Small intestine (tissue), 16 donors: ENCODE measurements at places on chromosomes 1 and 21. TPM values are rescaled to one million over a fixed set of nuclear protein-coding genes. Genes with fewer than 3 reads are reported as not detected.

DNA sequence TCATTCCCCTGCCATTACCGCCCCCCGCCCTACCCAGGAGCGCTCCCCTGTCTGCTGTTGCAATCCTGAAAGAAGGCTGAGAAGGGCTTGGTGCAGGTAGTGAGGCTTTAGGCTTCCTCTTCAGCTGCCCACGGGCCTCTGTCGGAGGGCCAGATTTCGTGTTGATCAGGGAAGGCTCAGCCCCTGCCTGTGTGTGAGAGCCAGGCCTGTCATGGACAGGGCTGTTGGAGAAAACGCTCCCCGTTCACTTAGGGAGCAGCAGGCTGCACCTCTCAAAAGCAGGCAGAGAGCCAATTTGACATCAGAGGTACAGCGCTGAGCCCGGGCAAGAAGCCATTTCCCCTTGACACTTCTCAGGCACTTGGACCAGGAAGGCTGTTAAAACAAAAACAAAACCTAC lies 19.0 kb downstream of the TEX35 start:
- DNase-seq: no peak

GRCh38 chr1:207970329-207971233 lies 59.7 kb upstream of the CD34 start:
- DNase-seq: no peak

DNA sequence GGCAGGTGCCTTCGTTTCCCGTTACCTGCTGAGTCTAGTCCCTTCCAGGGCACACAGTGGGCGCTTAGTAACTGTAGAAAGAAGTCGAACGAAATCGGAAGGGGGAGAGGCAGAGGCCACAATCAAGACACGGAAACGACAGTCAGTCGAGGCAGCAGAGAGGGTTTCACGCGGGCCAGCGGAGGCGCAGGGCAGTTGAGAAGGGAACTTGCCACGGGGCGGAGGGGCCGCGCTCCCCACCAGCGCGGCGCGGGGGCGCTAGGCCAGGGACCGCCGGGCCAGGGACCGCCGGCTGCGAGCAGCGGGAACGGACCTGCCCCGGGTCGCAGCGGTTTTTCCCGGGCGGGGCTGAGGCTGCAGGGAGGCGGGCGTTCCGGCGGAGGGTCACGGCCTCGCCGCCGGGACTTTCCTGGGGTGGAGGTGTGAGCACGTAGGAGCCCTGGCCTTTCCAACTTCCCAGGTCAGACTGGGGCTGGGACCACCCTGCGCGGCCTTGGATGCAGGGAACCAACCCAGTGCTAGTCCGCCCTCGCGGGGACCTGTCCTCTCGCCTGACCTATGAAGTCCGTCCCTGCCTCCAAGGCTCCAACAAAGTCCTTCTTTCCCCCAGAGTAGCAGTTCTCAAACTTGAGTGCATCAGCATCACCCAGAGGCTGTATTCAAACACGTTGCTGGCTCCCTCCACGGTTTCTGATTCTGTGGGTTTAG lies 150.1 kb upstream of the FGGY start:
- DNase-seq: peak; percentile 26

The INKA2 gene
- polyA plus RNA-seq: 4.4 TPM

DNA sequence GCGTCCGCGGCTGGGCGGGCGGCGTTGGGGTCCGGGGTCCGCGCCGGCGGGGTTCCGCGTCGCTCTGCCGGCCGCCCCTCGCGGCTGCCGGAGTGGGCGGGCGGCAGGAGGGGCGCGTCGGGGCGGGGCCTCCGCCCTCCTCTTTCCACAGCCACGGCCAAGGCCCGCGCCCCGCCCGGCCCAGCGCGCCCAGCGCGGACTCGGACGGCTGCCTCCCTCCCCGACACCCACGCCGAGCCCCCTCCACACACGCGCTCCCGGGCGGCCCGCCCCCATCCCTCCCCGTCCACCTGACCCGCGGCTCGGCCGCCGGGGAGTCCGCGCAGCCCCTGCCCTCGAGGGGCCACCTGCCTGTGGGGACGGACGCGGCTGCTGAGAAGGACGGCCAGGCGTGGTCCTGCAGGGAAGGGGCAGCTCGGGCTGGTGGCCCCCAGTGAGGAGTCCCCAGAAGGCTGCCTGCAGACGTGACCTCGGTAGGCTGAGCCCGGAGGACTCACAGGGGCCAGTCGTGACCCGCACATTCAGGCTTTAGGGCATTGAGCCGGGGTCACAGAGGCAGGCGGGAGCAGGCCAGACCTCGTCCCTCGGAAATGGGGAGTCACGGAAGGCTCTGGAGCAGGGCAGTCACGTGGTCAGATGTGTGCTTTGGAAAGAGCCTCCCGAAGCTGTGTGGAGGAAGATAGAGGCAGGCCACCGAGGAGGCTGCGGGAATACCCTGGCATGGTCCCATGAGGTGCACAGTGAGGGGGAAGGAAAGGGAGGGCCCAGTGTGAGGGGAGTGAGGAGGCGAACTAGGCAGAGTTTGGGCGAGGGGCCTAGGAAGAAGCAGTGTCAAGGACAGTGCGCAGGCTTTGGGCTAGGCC lies at the start of gene COL8A2:
Gene COL8A2, minus strand, starts transcription at position 94 of the 863 bp plus-strand sequence. CDS start 24,980 bp downstream, outside the sequence.
- no peak for DNase-seq

The RWDD3 gene
- polyA plus RNA-seq: 21.9 TPM
